ENCODE measurements at places on chromosomes 7 and 10.

- DNase-seq, result peak; percentile 96
These were observed 256.5 kb downstream of the FRMD4A start for GRCh38 chr10:14074062-14074884.

DNA sequence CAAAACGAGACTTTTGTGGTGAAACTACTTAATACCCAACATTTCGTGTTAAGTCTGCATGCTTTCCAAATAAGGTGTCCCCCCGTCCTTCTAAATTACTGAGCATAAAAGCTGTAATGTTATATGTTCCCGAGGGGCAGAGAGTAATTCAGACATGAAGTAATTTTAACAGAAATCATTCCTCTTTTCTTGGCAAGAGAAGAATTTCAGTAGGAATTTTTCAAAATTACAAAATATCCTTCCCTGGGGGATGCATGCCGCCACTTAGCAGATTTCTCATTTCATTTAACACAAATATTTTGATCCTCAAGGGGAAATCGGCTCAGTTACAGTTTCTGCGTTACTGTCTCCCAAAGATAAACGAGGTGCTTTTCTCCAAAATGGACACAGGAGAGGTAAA is 213.2 kb upstream of the RHOBTB1 start:
- no peak for DNase-seq

DNA sequence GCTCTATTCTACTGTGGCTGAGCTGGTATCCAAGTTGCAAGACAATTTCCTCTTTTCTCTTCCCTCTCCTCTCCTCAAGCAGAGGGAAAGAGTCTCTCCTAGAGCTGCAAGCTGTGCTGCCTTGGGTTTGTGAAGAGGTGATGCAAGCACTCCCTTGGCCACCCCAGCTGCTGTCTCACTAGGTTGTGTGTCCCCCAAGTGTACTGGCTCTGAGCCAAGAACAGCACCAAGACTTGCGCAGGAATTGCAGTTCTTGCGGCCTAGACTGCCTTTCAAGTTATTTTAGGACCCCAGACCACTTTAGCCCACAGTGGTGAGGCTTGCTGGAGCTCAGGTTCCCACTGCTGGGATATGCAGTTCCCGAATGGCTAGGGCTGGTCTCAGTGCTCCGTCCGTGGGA is 411.6 kb downstream of the DPP6 start:
- DNase-seq, result no peak

DNA sequence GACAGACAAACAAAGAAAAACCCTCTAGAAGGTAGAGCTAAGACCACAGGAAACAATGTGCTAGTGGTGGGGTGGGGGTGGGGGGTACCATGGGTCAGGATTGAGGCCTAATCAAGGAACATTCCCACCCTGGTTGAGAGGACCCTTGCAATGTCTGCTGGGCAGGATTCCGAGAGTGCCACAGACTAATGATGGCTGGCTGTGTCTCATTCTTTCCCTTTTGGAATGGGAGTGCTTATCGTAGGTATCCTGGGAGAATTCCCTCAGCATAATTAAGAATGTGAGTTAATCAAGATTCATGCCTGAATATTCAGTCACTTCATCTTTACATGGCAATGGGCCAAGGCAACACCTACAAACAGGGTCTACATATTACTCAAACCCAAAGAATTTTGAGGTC is 14.7 kb upstream of the MTPN start:
- DNase-seq, result no peak

- no peak for DNase-seq
These were observed 15.5 kb upstream of the JCAD start for GRCh38 chr10:30074933-30075332.

- no peak for DNase-seq
These were observed 36.4 kb downstream of the DPYSL4 start for GRCh38 chr10:132223156-132223590.

Data from suprapubic skin (tissue), 4 donors.